HT1080 (cell line): ENCODE measurements at places on chromosomes 5 and 9.

- no peak for DNase-seq
Measured at GRCh38 chr9:131290036-131290766, 678 bp downstream of the PLPP7 start.

- peak; percentile 84 for DNase-seq
Measured at GRCh38 chr5:14270209-14270702, 127.1 kb downstream of the TRIO start.

DNA sequence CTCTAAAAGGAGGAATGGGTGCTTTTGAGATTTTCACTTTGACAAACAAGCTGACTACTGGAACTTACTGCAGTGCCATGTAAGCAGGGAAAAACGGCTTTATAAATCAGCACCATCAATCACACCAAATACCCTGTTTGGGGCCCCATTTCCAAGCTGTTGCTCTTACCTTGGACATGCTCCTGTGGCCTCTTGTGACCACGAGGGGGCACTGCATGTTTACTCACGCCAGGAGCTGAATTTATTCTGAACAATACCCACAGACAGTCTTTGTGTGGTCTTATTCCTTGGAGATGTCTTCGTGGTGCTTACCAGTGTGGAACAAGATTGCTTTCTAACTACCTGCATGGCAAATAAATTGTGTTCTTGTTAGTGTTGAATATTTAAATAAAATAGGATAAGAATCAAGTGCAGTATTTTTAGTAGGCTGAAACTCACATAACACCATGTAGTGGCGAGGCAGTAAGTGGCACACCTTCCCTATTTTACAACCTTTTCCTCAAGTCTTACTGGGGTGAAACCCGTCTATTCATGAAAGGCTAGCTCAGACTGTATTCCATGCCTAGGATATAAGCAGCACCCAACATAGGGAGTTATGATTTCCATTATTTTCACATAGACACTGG lies 155.5 kb upstream of the NMUR2 start:
- DNase-seq: peak; percentile 46

- DNase-seq: peak; percentile 80
Measured at GRCh38 chr5:159449925-159450324, 119.6 kb upstream of the IL12B start.

DNA sequence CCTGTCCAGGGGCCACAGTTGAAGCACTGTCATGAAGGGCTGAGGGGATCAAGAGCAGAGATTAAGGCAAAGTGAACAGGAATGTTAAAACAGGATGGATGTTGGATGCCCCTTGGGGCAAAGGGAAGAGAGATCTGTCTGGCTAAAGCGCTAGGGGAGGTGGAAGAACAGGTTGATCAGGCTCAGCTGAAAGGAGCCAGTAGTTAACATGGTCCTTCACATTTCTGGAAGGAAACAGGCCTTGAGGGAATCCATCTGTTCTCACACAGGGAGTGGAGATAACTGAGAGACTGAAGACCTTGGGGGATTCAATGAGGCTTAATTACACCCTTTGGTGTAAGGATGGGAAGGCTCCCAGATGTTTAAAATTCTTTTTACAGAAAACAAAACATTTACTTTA lies 5.8 kb downstream of the HAPLN1 start:
- DNase-seq: no peak

- DNase-seq: peak; percentile 84
Measured at GRCh38 chr5:111043712-111044506, 27.6 kb upstream of the TSLP start.

DNA sequence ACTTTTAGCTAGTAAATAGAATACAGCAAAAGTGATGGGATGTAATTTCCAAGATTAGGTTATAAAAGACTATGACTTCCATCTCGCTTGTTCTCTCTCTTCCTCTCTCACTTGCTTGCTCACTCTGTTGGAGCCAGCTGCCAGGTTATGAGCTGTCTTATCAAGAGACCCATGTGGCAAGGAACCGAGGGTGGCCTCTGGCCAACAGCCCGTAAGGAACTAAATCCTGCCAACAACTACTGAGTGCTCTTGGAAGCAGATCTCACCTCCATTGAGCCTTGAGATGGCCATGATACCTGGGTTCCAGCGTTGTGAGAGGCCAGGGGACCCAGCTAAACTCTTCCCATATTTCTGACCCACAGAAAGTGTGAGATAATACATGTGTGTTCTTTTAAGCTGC lies 636.1 kb downstream of the ACTL7B start:
- DNase-seq: no peak

DNA sequence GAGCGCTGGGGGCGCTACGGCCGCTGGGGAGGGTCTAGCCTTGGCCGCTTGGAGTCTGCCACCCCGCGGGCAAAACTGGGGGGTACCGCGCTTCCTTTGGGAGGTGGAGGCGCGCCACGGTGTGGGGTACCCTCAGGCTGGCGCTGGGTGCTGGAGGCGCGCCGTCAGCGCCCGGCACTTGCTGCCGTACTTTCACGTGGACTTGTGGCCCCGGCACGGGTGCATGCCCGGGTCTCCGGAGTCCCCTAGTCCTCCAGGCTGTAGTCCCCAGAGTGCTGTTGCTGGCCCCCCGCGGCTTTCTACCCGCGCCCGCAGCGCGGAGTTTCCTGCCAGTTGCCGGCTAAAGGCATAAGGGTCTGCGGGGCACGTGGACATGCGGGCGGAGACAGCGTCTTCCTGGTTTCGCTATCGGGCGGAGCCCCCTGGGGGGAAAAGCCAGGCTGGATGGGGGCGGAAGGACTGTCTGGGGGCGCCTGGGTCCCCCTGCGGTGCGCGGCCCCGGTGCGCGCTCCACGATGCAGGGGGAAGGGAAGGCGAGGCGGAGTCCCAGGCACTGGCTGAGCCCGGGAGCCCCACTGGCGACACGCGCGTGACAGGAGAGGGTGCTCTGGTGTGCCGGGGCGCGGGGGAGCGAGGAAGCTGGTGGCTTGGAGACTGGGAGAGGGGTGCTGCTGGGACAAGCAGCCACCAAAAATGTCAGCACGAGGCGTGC lies 666 bp downstream of the PPARGC1B start:
- peak; percentile 48 for DNase-seq

DNA sequence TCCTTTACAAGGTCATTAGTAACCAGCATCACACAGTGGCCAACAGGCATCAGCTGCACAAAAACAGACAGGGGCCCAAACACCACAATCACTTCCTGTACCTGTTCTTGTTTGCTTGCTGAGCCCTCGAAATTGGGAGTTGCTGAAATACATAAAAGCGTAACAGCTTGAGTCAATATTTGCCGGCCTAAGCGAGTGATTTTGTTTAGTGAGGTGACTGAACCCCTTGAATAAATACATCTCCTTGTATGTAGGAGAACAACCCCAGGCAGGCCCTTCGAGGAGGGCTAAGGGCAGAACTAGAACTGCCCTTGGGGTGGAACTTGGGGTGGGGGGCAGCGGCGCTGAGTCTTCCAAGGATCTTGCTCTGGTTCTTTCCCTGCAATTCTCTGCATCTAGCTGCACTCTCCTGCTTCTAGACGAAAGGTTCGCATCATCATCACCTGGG lies 502.5 kb downstream of the RASEF start:
- no peak for DNase-seq

DNA sequence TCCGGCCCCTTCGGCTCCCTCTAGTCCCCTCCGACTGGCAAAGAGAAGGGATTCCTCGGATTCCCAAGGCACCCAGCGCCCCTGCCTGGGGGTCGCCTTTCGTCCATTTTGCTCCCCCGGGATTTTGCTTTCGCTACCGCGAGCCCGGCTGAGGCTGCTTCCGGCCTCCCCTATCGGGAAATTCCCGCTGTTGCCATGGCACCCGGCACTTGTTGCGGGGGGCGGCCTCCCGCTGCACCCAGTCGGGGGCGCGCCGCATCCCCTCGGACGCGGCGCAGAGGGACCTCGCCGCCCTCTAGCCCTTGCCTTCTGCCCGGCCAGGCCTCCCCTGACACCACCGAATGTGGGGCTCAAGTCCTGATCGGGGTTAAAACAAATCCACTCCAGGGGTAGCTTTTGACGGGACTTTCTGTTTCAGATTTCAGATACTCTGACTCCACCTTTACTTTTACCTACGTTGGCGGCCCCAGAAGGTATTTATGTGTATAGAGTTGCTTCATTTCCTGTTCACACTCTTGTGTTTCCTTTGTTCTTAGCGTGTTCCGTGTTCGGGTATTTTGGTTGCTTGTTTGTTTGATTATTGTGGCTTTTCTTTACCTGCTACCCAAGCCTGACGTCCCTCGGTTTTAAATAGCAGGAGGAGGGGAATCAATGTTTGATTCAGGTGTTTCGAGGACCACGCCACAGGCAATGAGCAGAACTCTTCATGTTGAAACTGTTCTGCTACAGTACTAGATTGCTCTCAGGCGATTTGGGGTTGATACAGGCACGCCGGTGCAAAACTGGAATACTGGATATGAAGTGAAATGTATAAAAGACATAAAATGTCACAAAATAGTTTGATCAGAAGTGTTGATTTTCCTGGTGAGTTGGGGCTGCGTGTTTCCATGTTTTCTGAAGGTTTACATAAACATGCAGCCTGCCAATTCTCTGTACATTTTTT lies 1.5 kb downstream of the PARP8 start:
- DNase-seq: peak; percentile 67

DNA sequence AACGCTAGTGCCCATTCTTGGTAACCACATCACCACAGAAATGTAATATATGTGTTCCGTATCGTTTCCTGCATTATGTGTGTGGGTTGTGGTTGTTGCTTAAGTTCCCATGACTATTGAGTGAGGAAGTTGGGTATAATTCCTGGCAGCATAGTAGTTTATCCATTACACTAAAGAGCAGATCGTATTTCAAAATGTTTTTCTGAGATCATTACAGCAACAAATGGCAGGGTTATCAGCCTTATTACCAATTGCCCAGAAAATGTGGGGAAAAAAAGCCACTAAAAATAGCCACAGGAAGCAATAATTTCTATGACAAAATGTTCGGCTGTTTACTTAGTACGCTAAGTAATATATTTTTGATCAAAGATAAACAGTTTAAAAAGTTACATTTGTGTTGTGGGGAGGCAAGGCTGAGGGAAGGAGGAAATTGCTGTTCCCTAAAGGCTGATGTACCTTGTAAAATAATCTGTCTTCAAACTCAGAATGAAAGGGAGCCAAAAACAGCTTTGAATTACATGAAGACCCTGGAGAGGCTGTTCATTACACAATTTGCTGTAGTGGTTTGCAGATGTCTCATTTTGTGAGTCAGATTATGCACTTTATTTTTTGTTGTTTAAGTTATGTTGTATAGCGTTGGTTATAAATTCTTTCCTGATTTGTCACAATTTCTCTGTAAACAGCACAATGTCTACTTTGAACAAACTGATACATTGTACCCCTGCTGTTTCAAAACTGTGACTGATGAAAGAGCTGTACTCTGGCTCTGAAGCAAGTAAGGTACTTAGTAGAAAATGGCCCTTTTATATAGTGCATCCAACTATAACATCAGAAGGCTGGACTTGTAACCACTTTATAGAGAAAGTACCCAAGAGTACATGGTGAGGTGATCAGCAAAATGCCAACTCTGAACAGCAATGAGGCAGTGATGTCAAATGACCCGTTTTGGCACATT lies 1028.5 kb downstream of the NR2F1-AS1 start:
- peak; percentile 88 for DNase-seq

- DNase-seq: peak; percentile 18
Measured at GRCh38 chr5:82275216-82275664, 2.9 kb downstream of the RPS23 start.

DNA sequence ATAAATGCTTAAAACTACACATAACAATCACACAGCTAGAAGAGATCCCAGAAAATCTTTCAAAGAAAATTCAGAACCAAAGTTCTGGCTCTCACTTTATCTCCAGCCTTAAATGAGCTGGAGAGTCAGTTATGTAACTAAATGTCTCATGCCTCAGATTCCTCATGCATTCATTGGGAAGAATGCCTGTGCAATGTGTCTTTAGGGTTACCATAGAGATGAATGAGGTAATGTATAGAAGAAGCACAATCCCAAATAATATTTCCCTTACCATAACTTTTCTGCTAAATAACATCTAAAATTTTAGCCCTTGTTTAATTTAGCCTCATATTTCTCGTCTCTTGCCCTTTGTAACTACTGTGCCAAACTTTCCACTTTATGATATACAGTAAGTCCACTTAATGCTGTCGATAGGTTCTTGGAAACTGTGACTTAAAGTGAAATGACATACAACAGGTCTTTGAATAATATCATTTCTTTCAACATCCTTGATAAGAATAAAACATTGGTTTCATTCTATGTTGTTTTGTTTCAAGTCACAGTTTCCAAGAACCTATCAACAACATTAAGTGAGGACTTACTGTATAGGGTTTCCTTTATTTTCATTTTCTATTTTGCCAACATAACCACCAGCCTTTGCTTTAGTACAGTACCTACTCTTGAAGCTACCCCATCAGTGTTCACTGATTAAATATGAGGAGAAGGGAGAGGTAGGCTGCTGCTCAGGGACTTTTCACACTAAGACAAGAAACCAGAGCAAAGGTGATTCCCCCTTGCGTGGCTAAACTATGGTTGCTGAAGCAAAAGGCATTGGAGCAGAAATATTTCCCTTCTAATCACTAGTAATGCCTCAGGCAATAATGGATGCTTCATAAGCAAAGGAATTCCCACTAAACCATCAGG lies 295.7 kb upstream of the PTGER4 start:
- DNase-seq: peak; percentile 27

DNA sequence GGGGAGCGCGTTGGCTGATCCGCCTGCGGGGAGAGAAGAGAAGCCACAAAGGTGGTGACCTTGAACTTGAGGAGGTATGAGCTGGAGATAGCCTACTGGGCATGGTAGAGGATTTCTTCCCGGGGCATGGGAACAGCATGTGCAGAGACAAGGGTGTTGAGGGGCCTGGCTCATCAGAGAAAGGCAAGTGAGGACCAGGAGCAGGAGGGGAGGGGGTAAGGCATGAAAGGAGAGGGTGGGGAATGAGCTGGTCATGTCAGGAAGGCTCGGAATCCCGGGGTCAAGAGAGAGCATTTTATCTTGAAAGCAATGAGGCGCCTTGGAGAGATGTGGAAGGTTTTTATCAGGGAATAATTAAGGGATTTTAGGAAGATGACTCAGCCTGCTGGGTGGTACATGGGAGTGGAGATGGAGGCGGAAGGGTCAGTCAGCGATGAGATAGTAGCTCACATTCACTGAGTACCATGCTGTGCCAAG lies 121.1 kb downstream of the LHX2 start:
- peak; percentile 36 for DNase-seq

- DNase-seq: no peak
Measured at GRCh38 chr9:105046907-105047741, 119.2 kb upstream of the ABCA1 start.

GRCh38 chr5:139600336-139600949 lies 39.3 kb downstream of the UBE2D2 start:
- peak; percentile 79 for DNase-seq

- DNase-seq: peak; percentile 29
Measured at GRCh38 chr5:90386099-90386710, 23.4 kb downstream of the CETN3 start.
